CD8-positive, alpha-beta memory T cell (primary cell): ENCODE measurements at places on chromosomes 1 and 21. TPM values are rescaled to one million over a fixed set of nuclear protein-coding genes. Genes with fewer than 3 reads are reported as not detected.

GRCh38 chr1:11924334-11925195 is 1.7 kb downstream of the KIAA2013 start:
- H3K4me1 ChIP-seq: peaks cover 18% of the 10 kb centered on the region
- no peaks in the 10 kb centered on the region for H3K27me3 ChIP-seq
- peaks cover 19% of the 10 kb centered on the region for H3K36me3 ChIP-seq
- peak overlapping the region; percentile 35 for H3K4me3 ChIP-seq
- H3K27ac ChIP-seq: peak overlapping the region; percentile 28

DNA sequence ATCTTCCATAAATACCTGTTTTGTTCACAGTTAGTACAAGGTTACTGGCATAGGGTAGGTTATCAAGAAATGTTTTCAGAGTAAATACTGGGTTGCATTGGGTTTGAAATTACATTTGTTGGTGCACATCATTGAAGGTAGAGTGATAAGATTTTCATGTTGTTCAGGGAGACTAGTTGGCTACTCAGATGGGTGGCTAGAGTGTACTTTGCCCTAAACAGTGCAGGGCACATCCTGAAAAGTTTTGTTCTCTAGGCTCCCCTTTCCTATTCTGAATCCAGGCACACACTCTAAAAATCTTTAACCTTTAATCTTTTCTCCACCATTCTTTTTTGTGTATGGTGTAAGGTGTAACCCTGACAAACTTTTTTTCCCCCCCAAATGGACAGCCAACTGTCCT is 18.0 kb downstream of the POU2F1 start:
- H3K27me3 ChIP-seq: no peaks in the 10 kb centered on the region
- H3K4me3 ChIP-seq: no peak overlapping the region
- peaks cover 9% of the 10 kb centered on the region for H3K4me1 ChIP-seq

Gene LY9
- 16.5 TPM for total RNA-seq

- H3K4me1 ChIP-seq: no peaks in the 10 kb centered on the region
- no peak overlapping the region for H3K27ac ChIP-seq
- no peaks in the 10 kb centered on the region for H3K27me3 ChIP-seq
Observed at GRCh38 chr1:30232288-30232899, 491.0 kb downstream of the MATN1 start.

DNA sequence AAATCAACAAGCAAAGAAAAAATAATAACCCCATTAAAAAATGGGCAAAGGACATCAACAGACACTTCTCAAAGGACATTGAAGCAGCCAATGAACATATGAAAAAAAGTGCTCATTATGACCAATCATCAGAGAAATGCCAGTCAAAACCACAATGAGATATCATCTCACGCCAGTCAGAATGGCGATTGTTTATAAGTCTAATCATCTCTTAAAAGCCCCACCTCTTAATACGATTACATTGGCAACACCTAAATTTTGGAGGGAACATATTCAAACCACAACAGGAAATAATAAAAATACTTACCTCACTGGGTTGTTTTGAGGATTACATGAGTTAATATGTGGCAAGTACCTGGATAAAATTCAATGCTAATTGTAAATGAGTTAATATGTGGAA is 57.1 kb upstream of the PLPPR4 start:
- no peak overlapping the region for H3K4me3 ChIP-seq
- no peaks in the 10 kb centered on the region for H3K4me1 ChIP-seq
- H3K27me3 ChIP-seq: no peaks in the 10 kb centered on the region
- no peaks in the 10 kb centered on the region for H3K36me3 ChIP-seq
- no peak overlapping the region for H3K27ac ChIP-seq
- DNase-seq: no peak

GRCh38 chr1:162303004-162303344 is 73.7 kb downstream of the SPATA46 start:
- no peak overlapping the region for H3K27ac ChIP-seq
- no peaks in the 10 kb centered on the region for H3K36me3 ChIP-seq
- H3K4me1 ChIP-seq: no peaks in the 10 kb centered on the region
- no peak overlapping the region for H3K4me3 ChIP-seq

DNA sequence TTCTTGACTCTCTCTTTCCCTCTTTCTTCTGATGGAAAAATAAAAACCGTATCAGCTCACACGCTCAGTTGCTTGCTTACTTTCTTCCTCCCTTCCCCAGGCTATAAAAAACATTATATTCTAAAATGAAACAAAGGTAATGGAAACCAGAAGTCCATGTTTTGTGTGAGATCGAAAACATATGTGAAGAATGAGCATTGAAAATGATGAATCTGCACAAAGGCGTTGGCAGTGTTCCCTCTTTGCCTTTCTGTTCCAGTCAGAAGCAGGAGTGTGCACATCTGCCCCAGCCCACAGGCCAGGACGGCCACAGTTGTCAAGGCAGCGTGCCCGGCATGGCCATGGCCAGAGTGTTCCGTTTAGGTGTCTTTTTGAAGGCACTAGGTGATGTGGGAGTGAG is 185.3 kb upstream of the USP24 start:
- no peak overlapping the region for H3K4me3 ChIP-seq
- no peaks in the 10 kb centered on the region for H3K4me1 ChIP-seq
- no peaks in the 10 kb centered on the region for H3K27me3 ChIP-seq
- DNase-seq: no peak
- no peak overlapping the region for H3K27ac ChIP-seq
- no peaks in the 10 kb centered on the region for H3K36me3 ChIP-seq

GRCh38 chr1:75587692-75588091 is 23.2 kb downstream of the SLC44A5 start:
- no peak overlapping the region for H3K27ac ChIP-seq
- no peaks in the 10 kb centered on the region for H3K4me1 ChIP-seq
- no peaks in the 10 kb centered on the region for H3K36me3 ChIP-seq
- DNase-seq: no peak

- DNase-seq: no peak
- no peak overlapping the region for H3K27ac ChIP-seq
- no peaks in the 10 kb centered on the region for H3K27me3 ChIP-seq
- no peaks in the 10 kb centered on the region for H3K4me1 ChIP-seq
- H3K36me3 ChIP-seq: no peaks in the 10 kb centered on the region
Observed at GRCh38 chr1:7899741-7900140, 40.9 kb downstream of the TNFRSF9 start.

- peak; percentile 57 for DNase-seq
- no peaks in the 10 kb centered on the region for H3K36me3 ChIP-seq
- peak within 1 kb of the TSS; percentile 40 for H3K4me3 ChIP-seq
- peak within 1 kb of the TSS; percentile 22 for H3K27ac ChIP-seq
Observed at GRCh38 chr1:226870401-226871279, at the start of gene PSEN2. Gene PSEN2 (plus strand): TSS chr1:226870616. CDS start chr1:226881908, 11,292 bp downstream.

- no peak overlapping the region for H3K4me3 ChIP-seq
- no peaks in the 10 kb centered on the region for H3K27me3 ChIP-seq
- H3K27ac ChIP-seq: no peak overlapping the region
- H3K36me3 ChIP-seq: no peaks in the 10 kb centered on the region
Observed at GRCh38 chr1:47906009-47906432, 91.2 kb downstream of the TRABD2B start.

- no peaks in the 10 kb centered on the region for H3K36me3 ChIP-seq
- no peak overlapping the region for H3K4me3 ChIP-seq
- no peaks in the 10 kb centered on the region for H3K27me3 ChIP-seq
- peak; percentile 38 for DNase-seq
Observed at GRCh38 chr1:117674521-117675400, 68.9 kb downstream of the TENT5C start.
